ENCODE measurements at places on chromosomes 3 and 15.

- DNase-seq: no peak
These were observed 55.5 kb downstream of the BSN start for GRCh38 chr3:49609815-49610214.

DNA sequence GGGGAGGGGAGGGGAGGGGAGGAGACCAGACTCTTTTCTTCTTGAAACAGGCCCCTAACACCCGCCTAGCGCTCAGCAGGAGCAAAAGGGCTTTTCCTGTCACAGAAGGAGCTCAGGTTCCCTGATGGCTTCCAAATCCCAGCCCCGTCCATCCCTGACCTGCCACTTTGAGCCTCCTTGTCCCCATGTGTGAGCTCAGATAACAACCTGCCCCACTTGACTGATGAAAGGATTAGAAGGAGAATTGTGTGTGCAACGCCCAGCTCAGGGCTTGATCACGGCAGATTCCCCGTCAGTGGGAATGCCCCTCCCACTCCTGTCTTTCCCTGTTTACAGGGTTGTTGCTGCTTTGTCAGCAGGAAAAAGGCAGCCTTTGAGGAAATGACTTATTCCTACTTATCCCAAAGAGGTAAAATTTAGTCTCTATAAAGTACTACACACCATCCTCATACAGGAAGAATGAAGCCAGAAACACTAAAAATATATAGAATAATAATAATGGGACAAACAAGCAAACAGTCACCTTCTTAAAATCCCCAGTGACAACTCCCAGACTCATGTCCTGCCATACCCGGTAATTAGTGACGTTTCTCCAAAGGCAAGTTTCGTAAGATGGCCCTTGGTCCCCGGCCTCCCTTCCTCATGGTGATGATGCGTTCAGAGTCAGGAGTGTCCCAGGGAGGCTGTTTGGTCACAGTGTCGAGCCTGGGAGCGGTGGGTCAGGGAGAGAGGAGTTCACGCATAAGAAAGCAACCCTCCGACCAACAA is 6.1 kb upstream of the LRRC15 start:
- no peak for DNase-seq

DNA sequence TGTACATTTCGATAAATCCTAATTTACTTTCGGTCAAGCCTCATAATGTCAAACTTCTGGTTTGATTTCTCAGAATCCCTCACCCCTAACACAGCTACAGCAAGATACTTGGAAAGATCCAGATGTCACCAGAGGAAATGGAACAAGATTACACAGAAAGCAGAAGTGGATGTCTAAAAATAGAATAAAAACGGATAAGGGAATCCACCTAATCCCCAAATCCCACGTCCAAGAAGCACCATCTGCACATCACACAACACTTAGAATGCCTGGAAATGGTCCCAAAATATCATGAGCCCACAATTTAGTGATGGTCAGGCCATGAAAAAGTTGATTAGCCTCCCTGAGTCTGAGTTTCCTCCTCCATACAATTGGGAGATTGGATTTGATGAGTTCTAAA is 61.7 kb downstream of the AGTR1 start:
- no peak for DNase-seq

DNA sequence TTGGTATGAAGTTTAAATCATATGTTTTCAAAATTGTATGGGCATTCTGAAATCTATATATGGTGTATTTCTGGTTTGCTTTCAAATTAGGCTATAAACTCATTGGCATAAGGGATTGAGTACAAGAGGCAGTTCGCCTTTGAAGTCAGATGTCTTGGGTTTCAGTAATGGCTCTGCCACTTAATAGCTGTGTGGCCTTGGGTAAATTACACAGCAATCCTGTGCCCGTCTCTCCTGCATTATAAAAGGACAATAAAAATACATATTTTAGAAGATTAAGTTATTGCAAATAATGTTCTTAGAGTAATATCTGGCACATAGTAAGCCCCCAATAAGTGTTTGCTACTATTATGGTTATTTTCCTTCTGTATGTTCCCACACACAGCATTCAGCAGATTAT is 20.4 kb upstream of the STRIT1 start:
- no peak for DNase-seq

- no peak for DNase-seq
These were observed 113.8 kb downstream of the ANXA2 start for GRCh38 chr15:60283936-60284335.

- no peak for DNase-seq
These were observed 817.0 kb downstream of the TUSC7 start for GRCh38 chr3:117526470-117527079.

- DNase-seq: no peak
These were observed 3.9 kb downstream of the ZDHHC19 start for GRCh38 chr3:196207159-196207832.

DNA sequence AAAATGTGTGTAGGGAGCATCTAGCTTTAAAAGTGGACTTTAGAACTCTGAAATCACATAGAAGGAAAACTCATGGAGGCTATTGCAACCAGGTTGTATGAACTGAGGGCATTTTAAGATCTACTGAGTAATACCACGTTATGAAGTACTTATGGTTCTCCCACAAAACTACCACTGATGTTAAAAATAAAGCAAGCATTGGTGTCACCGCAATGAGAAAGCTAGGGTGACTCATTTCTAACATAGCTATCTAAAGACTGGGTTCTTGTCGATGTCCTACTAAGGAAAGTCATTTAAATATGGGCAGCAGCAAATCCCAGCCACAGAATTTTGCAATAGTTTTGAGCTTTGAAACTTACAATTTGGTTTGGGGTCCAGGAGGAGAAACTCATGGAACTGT is 584.8 kb downstream of the DIPK2A start:
- no peak for DNase-seq

GRCh38 chr3:58488967-58489366 is 2.9 kb upstream of the KCTD6 start:
- no peak for DNase-seq

DNA sequence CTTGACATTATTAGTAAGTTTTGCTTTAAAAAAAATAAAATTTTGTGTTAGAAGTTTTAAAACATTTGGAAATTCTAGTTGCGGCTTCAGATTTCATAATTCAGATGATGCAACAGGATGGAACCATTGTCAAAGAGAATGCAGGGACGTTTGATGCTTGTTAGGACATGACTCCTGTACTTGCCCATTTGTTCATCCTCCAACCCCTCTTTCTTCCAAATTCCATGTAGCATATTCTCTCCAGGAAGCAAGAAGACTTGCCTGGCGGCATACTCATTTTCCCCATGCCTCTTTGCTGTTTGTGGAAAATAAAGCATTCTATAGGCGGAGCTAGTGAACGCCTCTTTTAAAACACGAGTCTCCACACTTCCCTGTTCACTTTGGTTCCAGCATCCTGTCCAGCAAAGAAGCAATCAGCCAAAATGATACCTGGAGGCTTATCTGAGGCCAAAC is at the start of gene CSTA:
TSS of gene CSTA (plus strand) at position 378 of the 453 bp plus-strand sequence. CDS start at position 423, 45 bp downstream.
- no peak for DNase-seq

GRCh38 chr15:66763186-66764071 is 61.4 kb downstream of the SMAD6 start:
- no peak for DNase-seq

GRCh38 chr3:138296639-138297038 is 33.0 kb downstream of the NME9 start:
- no peak for DNase-seq

DNA sequence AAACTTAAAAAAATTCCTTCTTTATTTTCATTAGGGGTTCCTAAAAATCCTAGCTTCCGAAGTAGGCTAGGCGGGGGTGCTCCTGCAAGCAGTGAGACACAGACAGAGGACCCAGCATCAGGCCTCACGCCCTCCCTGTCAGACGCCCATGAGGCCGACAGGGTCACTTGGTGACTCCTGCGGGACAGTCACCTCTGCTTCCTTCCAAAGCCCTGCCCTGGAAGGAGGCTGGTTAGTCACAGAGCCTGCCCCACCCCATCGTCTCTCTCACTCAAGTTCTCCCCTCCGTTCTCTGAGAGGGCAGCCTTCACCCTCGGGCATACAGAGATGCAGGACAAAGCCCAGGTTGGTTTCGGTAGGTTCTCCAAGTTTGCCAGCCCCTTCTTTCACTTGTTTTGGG is 38.6 kb downstream of the EHD4 start:
- no peak for DNase-seq

GRCh38 chr3:57805674-57806073 is 49.6 kb downstream of the SLMAP start:
- no peak for DNase-seq
